ENCODE measurements at places on chromosomes 2 and 18.

DNA sequence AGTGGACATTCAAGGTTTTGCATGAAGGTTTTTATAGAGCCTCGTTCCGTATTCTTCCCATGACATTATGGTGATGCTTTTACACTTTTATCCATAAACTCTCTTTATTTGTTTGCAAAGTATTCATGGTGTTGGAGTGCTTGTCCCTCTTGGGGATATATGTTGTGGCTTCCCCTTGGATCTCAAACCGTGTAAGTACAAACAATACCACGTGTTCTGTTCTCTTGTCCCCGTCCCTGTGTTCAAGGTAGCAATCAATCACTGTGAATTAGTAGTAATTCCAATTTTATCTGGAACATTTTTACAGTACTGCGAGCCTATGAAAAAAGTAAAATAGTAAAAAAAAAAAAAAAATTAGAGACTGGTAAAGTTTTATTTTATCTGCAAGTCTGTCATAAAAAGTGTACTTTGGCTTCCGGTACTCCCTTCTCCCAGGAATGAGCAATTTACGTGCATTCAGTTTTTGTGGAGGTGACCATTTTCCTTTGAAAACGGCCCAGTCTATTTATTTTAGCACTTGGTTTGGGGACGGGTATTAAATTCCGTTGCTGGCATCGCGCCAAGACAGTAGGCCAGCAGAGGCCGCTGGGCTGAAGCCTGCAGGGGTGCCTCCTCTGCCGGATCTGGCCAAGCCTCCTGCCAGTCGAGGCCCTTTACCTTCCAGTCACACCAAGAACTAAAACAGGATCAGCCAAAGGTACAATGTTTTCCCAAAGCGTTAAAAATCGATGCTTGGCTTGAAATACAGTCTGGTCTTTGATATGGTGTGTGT, 175.7 kb downstream of the SOCS6 start:
- DNase-seq = peak; percentile 49

GRCh38 chr2:7010391-7011054, 93.3 kb downstream of the RNF144A start:
- DNase-seq = no peak

DNA sequence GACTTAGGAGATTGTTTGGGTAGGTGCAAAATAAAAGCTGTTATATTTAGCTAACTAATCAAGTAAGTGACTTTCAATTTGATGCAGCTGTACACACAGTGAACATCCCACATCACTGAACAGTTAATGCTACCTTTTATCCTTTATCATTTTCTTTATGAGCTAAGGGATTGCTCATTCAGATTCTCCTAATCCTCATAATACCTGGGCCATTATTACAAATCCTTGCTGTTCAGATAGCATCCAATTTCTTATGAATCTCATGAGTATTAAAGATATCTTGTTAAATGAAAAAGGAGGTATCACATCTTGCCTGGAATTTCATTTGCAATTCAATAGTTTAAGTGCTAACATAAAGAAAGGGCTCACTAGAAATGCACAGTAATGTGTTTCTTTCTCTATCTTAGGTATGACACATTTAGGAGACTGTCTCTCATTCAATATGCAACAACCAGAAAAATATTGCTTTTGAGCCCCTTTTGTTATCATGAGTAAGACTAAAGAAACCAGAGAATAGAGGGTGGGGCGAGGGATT, 918.5 kb downstream of the CBLN2 start:
- no peak for DNase-seq

DNA sequence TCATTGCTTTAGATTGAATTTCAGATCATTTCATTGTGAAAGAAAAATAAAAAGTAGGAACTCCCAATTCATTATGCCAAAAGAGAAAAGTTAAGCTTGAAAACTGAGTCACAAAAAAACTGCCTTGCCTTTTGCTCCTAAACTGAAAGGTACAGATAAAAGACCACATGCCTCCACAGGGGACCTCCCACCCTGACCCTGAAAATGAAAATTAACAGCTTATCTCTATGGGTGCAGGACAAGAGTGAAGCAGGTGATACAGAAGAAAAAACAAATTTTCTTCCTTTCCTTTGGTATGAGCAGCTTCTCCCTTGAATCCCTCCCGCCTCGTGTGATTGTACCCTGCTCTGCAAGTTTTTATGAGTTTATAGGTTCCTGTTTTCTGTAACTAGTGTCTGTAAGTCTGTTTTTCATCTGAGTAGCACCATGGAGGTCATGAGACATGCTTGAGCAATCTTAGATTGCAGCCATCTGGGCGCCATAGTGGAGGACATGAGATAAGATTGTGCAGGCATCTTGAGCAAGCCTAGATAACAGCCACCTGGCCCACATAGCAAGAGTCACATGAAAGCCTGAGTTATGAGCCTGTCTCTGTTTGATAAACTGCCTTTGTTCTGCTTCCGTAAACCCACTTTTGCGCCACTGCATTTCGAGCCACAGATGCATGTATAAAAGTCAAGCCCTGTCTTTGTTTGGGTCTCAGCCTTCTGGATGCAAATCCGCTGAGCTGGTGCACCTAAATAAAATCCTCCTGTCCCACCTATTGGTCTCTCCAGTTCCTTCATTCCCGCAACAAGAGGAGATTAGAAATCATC, 56.2 kb upstream of the DYNC1I2 start:
- no peak for DNase-seq

DNA sequence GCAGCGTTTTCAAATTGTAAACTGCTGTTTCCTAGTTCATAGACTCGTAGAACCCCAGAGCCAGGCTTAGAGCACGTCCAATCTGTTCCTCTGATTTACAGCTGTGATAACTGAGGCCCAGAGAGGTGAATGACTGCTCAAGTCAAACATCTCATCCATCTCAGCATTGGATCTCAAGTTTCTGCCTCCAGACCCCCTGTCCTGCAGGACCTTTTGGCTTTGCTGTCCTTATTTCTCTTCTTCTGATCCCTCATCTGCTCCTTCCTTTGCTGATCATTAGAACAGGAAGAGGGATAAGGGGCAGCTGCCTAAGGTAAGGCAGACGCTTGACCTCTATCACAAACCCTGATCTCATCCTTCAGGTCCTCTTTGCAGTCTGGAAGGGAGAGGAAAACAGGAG, 58.5 kb upstream of the CREB1 start:
- no peak for DNase-seq

DNA sequence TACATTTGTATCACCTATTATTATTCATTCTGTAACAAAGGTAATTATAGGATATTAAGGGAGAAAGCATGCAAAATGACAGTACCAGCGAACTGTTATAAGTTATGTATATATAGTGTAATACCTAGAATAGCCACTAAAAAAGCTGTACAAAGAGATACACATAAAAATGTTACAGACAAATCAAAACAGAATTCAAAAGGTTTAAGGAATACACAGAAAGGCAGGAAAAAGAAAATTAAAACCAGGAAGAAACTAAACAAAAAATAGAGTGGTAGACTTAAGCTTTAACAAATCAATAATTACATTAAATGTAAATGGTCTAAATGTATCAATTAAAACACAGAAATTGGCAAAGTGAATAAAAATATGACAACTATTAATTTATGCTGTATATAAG, 176.4 kb upstream of the REV1 start:
- no peak for DNase-seq
